ENCODE measurements at places on chromosomes 6 and 20. TPM values are rescaled to one million over a fixed set of nuclear protein-coding genes. Genes with fewer than 3 reads are reported as not detected.

DNA sequence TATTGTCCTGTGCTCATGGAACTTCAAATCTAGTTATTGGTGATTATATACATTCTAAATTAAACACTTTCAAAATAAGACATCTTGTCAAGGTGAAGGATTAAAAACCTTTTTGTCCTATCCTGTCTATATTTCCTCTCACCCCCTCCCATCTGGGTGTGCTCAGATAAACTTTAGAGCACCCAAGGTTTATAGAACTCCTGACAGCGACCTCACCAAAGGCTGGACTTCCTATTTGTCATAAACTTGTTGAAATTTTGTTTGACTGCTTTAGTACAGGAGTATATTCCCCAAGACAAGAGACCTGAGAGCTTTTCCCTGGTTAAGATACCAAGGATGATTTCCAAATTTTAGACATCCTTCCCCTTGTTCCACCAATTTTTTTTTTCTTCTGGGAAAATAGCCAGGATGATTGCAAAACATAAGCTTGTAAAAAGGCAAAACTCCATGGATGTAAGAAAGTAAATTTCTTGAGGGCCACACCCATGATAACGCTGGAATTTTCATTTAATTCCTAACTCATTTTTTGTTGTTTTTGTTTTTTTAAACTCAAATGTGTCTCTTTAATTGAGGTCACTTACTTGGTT is 33.0 kb downstream of the CARMIL1 start:
- DNase-seq, result no peak

DNA sequence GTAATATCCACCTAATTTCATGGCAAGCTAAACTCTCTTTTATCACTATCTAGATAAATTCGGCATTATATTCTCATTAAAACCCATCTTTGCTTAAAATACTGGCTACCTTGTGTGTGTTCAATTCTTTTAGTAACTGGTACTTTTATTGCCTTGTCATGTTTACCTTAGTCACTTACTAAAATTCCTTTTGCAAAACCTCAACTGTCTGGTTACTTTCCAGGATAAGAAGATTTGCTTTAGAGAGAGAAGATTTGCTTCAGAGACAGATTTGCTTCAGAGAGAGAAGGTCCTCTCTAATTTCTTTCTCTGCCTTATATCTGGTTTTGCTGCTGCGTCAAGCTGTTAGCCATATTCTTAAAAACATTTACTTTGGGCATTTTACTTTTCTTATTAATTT is 151.5 kb upstream of the MLIP start:
- no peak for DNase-seq

DNA sequence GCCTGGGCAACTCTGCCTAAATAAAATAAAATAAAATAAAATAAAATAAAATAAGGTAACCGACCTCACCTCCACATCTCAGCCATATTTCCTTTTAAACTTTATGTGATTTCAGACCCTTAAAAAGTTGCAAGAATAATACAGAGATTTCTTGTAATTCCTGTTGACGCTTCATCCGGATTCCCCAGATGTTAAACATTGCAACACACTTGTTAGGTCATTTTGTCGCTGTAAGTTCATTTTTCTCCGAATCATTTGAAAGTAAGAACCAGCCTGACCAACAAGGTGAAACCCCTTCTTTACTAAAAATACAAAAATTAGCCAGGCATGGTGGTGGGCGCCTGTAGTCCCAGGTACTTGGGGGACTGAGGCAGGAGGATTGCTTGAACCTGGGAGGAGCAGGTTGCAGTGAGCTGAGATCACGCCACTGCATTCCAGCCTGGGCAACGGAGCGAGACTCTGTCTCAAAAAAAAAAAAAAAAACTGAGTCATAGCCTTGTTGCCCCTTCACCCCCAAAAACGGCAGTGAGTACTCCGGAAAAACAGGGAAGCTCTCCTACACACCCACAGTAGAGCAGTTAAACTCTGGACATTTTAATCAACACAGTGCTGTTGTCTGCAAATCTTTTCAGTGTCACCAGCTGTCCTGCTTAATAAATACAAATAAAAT is 5.9 kb downstream of the PYGB start:
- peak; percentile 26 for DNase-seq

DNA sequence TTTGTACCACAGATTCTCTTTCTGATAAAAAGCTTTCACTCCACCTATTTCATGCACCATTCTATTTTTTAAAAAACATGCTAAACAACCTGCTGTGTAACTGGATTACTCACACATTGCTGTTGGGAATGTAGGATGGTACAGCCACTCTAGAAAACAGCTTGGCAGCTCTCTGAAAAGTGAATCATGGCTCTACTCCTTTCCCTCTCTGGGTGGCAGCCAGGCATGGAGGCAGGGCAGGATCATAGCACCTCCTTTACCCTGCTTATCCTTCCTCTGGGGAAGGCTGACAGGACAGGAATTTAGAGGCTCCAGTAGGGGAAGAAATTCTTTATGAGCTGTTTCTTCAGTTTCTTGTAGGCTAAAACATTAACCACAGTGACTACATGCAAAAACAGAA is 6.7 kb upstream of the VNN2 start:
- peak; percentile 77 for DNase-seq

The BPIFB4 gene
- total RNA-seq, result not detected

The CD40 gene
- not detected for total RNA-seq

The KCNK15 gene
- 1.3 TPM for total RNA-seq

The MEI4 gene
- total RNA-seq, result 0.11 TPM
